ENCODE measurements at places on chromosomes 4 and X. TPM values are rescaled to one million over a fixed set of nuclear protein-coding genes. Genes with fewer than 3 reads are reported as not detected.

F8A3 gene
- 1.5 TPM for total RNA-seq

GAGE2A gene
- not detected for total RNA-seq

CFAP299 gene
- 0.74 TPM for total RNA-seq

EXOC1L gene
- not detected for total RNA-seq

CWH43 gene
- total RNA-seq, result not detected

CTAG1B gene
- total RNA-seq, result not detected

TRIM61 gene
- 0.98 TPM for total RNA-seq

FRG2 gene
- total RNA-seq, result not detected

RS1 gene
- total RNA-seq, result not detected

TIGD4 gene
- total RNA-seq, result 2.0 TPM

AMTN gene
- total RNA-seq, result not detected

ZNF630 gene
- 5.9 TPM for total RNA-seq

CXorf65 gene
- not detected for total RNA-seq

Measured in temporal lobe (tissue), 4 donors.